ENCODE measurements at places on chromosomes 2 and 18.

GRCh38 chr2:113273027-113273551 is 5.6 kb downstream of the PAX8 start:
- DNase-seq = no peak

DNA sequence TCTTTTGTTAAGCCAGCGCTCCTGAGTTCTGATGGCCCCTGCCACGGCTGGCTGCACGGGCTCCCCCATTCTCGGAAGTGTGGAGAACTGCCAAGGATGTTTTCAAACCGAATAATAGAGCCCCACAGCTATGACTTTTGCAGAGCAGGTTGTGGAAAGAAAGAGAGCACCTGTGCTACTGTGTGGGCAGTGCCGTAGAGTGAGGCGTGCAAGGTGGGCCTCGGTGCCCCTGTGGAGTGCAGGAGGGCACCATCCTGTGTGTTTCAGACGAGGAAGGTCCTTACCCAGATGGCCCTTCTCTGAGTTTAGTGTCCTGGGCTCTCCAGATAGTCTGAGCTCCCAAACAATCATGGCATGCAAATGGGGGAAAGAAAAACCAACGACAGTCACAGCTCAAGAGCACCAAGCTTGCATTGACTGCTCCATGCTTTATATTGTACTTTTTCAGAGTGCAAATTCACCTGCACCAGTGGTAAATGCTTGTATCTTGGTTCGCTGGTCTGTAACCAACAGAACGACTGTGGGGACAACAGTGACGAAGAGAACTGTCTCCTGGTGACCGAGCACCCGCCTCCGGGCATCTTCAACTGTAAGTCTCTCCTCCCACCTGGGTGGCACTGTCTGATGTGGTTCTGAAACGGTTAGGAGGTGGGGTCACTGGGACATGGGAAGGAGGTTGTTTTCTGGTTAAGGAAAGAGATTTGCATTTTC is 219.4 kb downstream of the LDLRAD4 start:
- peak; percentile 36 for DNase-seq

DNA sequence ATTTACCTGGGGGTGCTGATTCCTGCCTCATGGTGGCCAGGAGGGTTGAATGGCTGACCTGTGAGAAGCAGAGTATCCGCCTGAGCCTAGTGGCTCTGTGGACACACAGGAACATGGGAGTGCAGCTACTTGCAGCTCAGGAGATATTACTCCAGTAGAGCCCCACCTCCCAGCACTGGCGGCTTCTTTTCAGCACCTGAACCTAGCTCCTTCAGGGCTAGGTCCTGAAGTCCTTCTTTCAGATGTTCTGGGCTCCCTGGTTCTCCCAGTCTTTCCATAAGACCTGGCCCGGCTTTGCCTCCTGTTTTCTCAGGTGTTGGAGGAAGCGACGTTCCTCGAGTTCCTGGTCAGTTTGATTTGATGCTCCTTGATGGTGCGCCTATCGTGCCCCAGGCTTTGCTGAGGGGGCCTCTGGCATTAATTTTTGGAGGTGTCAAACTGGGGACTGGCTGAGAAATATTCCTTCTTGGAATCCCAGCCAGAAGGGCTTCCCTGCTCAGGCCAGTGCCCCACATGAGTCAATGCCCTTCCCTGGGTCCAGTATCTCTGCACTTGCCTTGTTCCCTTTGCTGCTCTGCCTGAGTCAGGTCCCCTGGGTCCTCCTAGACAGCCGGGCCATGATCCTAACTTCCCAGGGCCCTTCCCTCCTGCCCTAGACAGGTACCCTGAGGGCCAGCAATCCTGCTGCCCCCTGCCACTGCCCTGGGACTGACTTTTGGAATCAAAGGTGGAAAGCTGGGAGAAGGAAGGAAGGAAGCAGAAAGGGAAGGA is 110.7 kb upstream of the HAAO start:
- DNase-seq = no peak

- no peak for DNase-seq
These were observed 714 bp downstream of the RPIA start for GRCh38 chr2:88692187-88692586.

DNA sequence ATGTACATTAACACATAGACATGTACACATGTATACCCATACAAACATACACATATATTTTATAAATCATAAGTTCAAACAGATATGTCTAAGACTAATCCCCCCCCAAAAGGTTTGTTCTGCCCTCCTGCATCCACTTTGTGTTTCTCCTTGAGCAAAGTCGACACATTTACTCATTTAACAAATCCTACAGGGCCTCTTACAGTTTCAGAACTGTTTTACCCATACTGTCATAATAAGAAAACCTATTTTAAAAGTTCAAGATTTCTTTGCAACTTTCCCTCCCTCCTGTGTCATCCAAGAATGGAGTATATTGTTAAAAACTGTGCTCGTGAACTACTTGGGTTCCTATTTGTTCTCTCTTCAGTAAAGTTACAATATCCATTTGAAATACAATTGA is 166.7 kb downstream of the L3MBTL4 start:
- no peak for DNase-seq

DNA sequence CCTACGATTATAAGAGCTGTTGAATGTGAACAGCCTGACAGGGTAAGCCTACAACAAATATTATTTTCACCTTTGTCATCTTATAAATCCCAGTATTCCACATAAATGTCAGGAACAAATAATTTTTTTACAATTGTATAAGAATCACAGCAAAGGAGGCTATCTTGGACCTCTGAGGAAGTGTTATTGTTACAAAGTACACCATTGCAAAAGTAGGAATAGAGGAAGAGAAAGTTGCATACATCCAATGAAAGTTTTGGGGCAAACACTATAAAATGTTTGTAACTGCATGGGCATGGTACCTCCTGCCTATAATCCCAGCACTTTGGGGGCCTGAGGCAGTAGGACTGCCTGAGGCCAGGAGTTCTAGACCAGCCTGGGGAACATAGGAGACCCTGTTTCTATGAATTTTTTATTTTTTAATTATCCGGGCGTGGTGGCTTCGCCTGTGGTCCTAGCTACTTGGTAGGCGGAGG is 715 bp upstream of the MEMO1 start:
- DNase-seq = no peak

GRCh38 chr2:241619597-241620418 is 17.1 kb downstream of the THAP4 start:
- DNase-seq = no peak

Measured in activated T-helper 9 cell treated with anti-CD3 and anti-CD28 coated beads, Interleukin-2, amount 50 U/mL, for 16 hours (primary cell).